Substantia nigra (tissue), 51 donors: ENCODE measurements at places on chromosomes 13 and 19.

DNA sequence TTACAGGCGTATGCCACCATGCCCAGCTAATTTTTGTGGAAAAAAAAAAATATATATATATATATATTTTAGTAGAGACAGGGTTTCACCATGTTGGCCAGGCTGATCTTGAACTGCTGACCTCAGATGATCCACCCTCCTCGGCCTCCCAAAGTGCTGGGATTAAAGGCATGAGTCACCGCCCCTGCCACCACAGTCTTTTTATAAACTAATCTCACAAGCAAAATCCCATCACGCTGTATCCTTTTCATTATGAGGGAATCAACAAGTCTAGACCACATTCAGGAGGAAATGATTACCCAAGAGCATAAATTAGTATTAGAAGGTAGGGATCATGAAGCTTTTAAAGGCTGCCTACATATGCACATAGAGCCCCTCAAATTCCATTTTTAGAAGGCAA is 210.6 kb upstream of the NBEA start:
- DNase-seq, result no peak

DNA sequence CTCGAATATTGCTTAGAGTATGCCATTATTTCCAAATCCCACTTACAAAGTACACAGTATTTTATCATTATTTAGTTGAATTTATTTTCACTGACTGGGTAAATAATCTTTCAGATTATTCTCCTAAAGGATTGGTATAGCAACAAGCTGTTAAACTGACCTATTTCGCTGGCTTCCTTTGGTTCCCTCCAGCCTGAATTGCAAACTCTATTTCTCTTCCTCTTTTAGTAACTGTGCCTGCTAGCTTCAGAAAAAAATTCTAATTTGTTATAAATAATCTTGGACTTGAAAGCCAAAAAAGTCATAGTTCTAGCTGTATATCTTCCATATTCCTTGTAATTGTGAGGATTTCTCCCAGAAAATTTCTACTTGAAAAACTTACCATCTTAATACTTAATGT is 15.0 kb upstream of the CCNA1 start:
- no peak for DNase-seq

DNA sequence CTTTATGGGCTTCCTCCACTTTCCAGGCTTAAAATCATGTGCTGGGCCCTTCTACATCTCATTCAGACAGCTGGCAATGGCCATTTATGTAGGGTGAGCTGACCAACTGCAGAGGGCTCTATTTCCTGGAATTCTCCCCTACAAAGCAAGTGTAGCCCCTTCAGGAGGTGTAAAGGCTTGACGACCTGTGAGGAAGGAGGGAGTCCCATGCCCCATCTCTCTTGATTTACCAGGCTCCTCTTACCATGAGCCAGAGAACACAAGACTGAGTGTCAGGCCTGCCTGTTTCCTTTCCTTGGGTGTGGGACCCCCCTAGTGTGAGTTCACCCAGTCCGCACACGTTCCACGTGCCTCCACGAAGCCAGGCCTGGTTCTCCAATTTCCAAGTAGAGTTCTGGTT is 16.6 kb downstream of the ZNF536 start:
- DNase-seq, result no peak

GRCh38 chr19:1812426-1813191 is 533 bp upstream of the ATP8B3 start:
- DNase-seq, result peak; percentile 20

DNA sequence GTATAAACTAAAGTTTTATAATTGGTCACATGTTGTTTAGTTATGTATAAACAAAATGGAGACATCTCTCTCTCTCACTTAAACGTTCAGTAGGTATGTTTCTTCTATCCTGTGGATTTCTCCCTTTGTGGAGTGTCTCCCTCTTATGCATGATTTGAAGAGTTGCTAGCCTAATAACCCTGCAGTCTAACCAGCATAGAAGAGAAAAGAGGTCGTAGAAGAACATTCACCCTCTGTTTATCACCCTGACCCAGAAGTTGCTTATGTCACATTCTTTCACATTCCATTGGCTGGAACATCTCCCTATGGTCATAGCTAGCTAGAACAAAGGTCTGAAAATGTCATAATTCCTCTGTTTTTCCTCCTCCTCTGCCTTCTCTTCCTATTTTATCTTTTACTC is 176.8 kb upstream of the PCDH20 start:
- DNase-seq, result no peak
